ENCODE measurements at places on chromosomes 5 and 9.
A peak's percentile ranks its signal among the peaks of the same experiment; 100 is the strongest.

DNA sequence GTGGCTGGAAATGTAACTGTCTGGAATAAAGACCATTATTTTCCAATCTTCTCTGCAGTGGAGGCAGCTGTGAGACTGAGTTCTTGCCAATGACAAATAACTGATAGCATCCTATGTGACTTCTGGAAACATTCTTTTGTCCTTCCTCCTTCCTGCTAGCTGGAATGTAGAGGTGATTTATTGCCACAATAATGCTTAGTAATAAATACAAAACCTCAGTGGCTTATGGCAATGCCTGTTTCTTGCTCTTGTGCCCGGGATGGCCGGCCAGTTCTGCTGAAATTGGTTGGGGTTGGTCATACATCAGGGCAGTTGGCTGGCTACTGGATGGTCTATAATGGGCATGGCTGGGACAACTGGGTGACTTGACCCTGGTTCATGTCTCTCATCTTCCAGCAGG is 12.2 kb upstream of the TEX48 start:
- no peak for DNase-seq

DNA sequence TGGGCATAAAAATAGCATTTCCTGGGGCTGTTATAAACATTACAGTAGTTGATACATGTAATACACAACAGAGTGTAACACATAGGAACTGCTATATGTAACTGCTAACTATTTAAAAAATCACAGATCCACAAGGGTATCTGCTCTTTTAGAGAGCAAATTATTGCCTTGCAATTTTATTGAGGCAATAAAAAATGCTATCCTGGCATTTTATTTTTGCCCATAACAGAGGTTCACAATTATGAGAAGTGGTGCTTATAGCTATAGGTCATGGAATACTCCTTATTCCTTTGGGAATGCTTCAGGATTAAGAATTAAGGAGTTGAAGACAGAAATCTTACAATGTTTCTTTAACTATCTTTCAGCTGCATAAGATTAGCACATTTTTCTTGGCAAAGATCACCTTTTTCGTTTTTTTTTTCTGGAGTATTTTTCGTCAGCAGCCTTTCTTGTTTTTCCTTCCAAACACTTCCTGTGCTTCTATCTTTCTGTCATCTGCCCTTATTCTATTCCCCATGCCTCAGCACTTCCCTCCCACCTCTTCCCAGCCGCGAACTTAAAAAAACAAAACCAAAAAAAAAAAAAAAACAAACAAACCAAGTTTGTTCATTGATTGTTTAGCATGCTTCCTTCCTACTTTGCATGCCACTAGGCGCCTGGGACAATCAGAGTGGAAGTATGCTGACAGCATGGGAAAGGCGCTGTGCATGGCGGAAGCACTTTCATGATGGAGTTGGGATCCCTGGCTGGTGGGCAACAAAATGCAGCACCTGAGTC is 264.2 kb downstream of the MAST4 start:
- no peak for DNase-seq

DNA sequence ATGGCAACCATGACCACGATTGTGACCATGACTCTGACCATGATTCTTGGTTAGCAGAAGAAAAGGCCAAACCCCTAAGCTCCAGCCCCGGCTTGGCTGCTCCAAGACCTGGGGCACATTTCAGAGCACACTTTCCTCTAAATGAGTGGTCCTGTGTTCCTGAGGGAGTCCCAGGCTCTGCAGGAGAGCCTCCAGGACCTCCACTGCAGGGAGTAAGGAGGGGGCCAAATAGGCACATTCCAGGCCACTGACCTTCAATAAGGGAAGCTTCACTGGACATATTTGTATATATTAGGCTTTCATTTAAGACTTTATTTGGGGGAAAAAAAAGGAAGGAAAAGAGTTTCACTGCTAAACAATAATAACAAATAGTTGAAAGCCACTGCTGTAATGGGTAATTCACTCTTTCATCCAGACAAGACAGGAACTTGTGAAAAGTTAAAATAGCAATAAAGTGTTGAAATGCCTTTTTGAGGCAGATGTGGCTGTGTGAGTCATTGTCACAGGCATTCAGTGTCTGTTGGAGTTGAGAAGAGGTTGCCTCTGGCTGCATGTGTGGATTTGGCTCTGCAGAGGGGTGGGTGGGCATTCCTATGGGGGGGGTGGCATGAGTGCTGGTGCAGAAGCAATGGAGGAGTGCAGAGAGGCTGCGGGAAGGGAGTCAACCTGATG is 63.9 kb upstream of the TGFBR1 start:
- no peak for DNase-seq

GRCh38 chr5:123947797-123948196 is 435.8 kb downstream of the CSNK1G3 start:
- no peak for DNase-seq

- DNase-seq: no peak
Measured at GRCh38 chr9:101417977-101418376, 17.6 kb downstream of the ALDOB start.

GRCh38 chr9:116695438-116695837 is 8.3 kb downstream of the TRIM32 start:
- no peak for DNase-seq

DNA sequence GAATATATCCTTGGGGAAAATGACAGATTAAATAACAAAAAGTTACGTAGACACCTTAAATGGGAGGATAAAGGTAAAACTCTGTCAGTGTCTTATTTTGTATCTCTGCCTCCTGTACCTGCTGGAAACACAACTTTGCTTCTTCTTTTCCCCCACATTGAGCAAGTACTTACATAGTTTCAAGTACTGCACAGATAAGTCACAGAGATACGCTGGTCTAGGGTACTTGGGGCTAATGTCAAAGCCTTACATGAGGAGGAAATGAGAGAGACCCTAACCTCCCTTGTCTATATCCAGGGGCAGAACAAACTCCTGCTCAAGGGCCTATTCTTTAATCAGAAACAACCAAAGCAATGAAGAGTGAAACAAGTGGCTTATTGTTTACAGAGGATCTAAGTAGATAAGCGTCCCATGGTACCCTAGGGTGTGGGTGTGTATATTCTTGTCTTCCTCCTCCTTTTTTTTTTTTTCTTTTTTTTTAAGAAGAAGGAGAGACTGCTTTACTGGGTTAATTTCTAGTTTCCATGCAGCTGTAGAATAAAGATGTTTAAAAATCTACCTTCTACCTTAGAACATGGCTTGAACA is 43.1 kb downstream of the ELL2 start:
- DNase-seq: no peak

GRCh38 chr9:27548055-27548741 is 18.6 kb upstream of the MOB3B start:
- DNase-seq: no peak

DNA sequence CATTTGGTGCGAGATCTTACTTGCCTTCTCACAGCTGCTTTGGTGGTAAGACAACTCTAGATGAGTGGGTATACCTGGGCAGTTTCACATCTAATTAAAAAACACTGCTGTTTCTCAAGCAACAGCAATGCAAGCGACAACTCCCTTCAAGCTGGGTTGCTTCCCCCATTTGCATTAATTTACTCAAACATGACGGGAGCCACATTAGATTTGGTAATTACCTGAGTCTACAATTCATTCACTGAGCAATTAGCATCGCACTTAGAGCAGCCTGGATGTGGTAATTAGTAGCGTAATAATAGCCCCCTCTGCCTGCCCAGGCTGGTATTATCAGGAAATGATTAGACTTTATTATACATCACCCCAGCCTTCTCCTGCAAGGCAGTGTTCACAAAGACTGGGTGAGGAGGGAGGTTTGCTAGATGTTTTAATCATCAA is 73.4 kb downstream of the FBXO38 start:
- peak; percentile 6 for DNase-seq

All from activated CD4-positive, alpha-beta T cell treated with anti-CD3 and anti-CD28 coated beads for 48 hours (primary cell).